ENCODE measurements at places on chromosomes 7 and 10. TPM values are rescaled to one million over a fixed set of nuclear protein-coding genes. Genes with fewer than 3 reads are reported as not detected.

Gene CYP17A1
- polyA plus RNA-seq: not detected

Gene KLF14
- not detected for polyA plus RNA-seq

Gene MSS51
- polyA plus RNA-seq: 0.47 TPM

Gene AKR1B15
- 24.7 TPM for polyA plus RNA-seq

Gene INMT
- polyA plus RNA-seq: 0.03 TPM

Gene NUTM2D
- 1.0 TPM for polyA plus RNA-seq

Gene NYAP1
- polyA plus RNA-seq: 3.7 TPM

Gene MET
- polyA plus RNA-seq: 72.3 TPM

Gene COL26A1
- polyA plus RNA-seq: 0.47 TPM

Gene CYP3A4
- not detected for polyA plus RNA-seq

All from A549 (cell line).